ENCODE measurements at places on chromosomes 16 and 17.

- DNase-seq = no peak
Measured at GRCh38 chr17:12068946-12069345, 48.3 kb downstream of the MAP2K4 start.

DNA sequence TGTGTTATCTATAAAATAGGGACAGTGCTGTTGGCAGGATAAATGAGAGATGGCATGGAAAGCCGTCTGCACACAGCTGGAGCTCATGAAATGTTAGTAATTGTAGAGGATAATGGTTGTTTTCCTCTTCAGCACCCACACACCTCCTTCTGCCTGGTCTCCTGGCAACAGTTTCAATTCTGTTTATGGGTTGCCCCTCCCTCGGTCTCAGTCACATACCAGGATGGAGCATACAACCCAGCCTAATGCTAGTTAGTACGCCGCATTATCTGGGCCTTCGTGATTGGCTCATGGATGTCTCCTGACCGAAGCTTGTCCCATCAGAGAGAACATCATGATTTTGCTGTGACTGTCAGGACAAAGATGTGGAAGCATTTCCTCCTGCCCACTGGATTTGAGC lies 126.2 kb upstream of the WSCD1 start:
- DNase-seq = no peak

GRCh38 chr17:11736613-11737312 lies 138.5 kb downstream of the DNAH9 start:
- DNase-seq = no peak

- no peak for DNase-seq
Measured at GRCh38 chr17:30920683-30921543, 832 bp upstream of the ADAP2 start.

GRCh38 chr17:39597372-39598046 lies 10.2 kb downstream of the NEUROD2 start:
- no peak for DNase-seq

- no peak for DNase-seq
Measured at GRCh38 chr16:66587881-66588600, 8.8 kb downstream of the CMTM2 start.

GRCh38 chr16:23334457-23334853 lies 32.4 kb downstream of the SCNN1B start:
- no peak for DNase-seq

DNA sequence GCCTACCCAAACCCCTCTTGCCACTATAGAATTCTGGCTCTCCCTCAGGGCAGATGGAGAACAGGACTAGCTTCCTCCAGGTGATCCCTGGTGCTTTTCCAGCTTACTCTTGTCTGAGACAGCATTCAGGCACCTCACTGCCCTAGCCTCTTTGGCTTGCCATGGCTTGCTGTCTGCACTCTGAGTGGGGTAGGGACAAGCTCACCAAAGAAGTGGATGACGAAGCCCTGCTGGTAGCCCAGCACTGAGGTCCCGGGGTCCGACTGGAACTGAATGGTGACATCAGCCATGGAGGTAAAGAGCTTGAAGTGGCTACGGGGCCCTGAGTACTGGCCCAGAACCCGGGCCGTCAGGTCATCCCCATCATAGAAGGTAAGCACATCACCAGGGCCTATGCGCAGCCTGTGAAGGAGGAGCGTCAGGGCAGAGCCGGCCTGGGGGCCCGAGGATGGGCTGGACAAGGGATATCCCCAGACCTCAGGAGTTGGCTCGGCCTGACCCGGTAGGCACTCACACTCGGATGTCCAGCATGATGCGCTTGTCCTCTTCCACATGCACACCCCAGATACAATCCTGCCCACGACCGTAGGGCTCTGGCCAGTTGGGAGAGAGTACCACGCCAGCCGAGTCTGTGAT lies 7.6 kb upstream of the PHF12 start:
- no peak for DNase-seq

DNA sequence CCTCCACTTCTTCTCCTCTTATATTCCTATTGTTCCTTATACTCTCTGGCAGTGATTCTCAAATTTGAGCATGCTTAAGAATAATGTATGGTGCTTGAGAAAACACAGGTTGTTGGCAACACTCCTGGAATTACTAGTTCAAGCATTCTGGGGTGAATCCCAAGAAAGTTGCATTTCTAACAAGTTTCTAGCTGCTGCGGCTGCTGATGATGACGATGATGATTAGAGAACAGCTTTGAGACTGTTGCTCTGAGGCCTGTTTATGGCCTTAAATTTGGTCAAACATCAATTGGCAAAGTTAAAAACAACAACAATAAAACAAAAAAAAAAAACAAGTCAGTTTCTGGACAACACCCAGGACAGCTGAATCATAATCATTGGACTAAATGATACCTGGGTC lies 961.9 kb downstream of the CDH11 start:
- no peak for DNase-seq

DNA sequence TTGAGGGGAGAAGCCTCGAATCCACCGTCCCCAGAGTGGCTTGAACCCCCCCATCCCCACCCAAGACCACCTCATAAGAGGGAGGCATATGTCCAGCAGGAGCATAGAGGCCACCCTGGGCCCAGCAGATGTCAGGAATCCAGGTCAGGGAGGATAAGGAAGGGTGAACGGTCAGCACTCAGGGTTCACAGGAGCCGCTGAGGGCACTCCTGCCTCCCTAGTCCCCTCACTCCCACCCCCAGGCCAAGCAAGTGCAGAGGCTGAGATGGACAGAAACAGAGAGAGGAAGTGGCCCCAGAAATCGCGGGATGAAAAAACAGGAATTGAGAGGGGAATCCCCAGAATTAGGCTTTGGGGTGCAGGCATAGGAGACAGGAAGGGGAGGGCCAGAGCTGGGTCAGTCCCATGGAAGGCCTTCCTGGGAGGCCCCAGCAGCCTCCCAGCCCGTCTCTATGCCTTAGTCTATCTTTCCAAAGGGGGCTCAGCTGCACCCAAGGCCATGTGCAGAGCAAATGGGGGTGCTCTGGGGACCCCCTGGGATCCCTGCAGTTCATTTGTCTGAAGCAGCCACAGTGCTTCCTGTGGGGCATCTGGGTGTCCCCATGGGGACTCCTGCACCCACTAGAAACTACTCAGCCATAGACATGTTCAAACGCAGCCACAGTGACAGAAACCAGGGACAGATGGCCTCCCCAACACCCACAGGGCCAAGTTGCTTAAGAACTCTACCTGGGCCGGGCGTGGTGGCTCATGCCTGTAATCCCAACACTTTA lies 1.7 kb downstream of the CMTM3 start:
- DNase-seq = no peak

- no peak for DNase-seq
Measured at GRCh38 chr17:44557651-44558285, 484 bp downstream of the FZD2 start.

DNA sequence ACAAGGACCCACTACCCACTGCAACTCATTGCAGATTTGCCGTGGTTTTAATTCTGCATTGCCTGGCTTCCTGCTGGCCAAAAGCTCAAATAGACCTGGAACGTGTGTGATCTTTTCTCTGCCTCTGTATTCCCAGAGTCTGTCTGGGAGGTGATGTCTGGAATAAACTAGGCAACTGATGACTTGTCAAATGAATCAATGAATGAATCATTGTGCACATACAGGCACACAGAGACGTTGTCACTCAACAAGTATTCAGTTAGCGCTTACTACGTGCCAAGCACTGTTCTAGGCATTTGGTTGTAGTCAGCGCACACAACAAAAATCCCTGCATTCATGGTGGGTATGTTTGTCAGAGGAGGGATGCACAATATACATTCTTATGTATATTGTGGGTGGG lies 8.9 kb downstream of the TMEM132E start:
- DNase-seq = no peak

DNA sequence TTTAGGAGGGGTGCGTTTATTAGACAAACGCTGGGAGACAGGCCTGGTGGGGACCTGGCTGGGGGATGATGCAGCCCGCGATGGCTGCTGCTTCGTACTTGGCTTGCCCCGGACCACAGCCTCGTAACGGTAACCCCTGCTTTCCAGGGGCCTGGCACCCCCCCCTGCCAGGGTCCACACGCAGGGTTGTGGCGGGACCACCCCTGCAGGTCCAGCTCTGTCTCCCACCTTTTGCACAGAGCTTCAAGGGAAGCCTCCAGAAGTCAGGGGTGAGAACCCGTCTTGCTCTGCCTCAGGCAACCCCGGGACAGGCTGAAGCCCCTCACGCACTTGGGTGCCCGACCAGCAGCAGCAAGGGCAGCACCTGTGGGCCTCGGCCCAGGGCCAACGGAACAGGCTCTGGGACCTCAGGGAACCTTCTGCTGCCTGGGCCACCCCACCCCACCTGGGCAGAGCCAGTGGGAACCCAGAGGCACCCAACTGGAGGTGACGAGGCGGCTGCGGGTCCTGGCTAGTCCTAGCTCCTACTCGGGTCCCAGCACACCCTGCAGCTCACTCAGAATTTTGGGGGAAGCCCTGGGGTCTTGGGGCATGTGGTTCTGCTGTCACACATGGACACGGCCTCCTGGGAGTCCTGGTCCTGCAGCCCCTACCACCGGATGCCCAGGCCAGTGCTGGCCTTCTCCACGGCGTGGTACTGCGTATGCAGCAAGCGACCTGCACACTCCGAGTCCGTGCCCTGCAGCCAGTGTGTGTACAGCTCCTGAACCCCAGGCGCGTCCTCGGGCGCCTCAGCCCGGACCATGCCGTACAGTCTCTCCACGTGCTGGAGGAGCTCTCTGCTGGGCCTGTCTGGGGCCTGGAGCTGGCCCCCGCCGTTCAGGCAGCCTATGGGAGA lies 3.1 kb downstream of the HAGHL start:
- DNase-seq = no peak

- DNase-seq = no peak
Measured at GRCh38 chr16:83996481-83997252, 28.6 kb downstream of the NECAB2 start.

- DNase-seq = no peak
Measured at GRCh38 chr16:87615621-87616041, 13.3 kb downstream of the JPH3 start.

DNA sequence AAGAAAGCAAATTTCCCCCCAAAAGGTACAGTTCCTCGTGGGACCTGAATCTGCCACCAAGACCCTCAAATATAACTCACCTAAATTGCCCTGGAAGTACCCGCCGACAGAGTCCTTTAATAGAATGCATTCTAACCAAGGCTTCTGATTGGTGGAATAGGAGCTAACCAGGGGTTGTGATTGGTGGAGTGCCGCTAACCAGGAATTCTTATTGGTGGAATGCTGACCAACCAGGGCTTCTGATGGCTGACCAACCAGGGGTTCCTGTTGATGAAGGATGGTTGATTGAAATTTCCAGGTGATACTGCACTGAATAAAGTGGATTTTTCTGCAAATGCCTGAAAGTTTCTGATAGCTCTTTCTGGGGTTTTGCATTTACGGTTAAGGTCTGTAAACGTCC lies 6.5 kb downstream of the TFAP4 start:
- peak; percentile 24 for DNase-seq

GRCh38 chr16:85541181-85541580 lies 71.9 kb upstream of the GSE1 start:
- DNase-seq = no peak

GRCh38 chr16:57757326-57757786 lies 21.8 kb downstream of the KATNB1 start:
- DNase-seq = peak; percentile 91

DNA sequence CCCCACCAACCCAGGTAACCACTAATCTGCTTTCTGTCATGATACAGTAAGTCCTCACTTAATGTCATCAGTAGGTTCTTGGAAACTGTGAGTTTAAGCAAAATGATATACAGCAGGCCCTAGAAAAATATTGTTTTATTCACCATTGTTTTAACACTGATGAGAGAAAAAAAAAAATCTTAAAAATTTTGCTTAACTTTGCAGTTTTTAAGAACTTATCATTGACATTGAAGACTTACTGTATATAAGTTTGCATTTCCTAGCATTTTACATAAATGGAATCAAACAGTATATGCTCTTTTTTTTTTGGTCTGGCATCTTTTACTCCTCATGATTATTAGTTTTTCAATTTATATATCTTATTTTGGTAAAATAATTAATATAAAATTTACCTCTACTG lies 19.5 kb upstream of the CLTC start:
- no peak for DNase-seq

GRCh38 chr17:75876190-75876937 lies 2.0 kb downstream of the TRIM47 start:
- no peak for DNase-seq

DNA sequence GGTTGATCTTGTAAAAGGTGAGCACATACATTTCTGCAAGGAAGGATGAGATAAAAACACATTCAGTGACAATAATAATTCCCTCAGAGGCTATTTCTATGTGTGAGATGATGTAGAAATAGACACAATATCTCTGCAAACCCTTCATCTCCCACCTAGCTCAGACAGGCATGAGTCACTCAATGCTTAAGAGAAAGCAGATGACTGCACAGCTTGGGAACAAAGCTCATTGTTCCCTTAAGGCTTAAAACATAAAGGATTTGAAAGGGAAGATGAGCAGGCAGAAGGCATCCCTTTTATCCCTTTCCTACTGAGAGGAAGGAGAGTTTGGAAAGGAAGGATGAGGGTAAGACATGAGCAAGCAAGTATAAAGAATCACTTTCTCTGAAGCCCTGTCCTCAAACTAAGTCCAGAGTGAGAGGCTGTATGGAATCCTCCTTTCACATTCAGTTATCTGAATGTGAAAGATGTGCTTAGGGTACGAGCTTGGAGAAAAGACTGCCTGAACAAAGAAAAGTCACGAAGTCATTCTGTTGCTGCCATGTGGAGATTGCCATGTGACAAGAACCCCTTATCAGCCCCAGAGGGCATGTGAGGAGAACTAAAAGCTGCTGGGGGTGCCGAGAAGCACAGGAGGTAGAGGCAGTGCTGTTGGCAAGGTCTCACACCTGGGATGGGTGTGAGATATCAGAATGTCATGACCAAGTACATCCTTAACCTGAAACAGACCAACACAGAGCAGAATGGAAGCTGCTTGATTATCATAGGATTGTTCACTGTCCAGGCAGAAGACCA lies 58.2 kb downstream of the CNTNAP4 start:
- DNase-seq = no peak

DNA sequence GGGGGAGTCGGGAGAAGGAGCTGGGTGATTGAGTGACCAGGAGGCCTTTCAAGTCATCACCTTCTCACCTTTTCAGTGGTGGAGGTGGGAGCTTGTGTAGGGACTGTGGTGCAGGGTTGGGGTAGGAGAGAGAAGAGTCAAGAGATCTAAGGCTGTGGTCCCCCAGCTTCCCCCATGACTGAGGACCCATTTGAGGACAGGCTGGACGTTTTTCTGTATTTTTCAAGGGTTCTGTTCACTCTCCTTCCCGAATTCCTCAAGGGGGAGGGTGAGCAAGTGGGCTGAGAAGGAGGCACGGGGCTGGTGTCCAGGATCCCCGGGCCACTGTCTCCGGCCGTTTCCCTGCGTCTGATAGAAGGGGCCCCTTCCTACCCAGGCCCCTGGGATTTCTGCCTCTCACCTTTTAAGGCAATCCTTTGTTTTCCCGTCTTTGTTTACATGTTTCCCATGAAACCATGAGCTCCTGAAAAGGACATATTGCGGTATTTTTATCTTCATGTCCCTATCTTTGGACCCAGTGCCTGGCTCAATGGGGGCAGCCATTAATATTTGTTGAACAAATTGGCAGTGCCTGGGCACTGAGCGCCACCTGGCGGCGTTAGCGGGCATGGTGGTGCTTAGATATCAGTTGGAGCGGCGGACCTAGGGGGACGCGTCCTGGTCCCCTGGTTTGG lies 9.2 kb upstream of the CD300A start:
- DNase-seq = peak; percentile 76
